ENCODE measurements at places on chromosomes 3 and 15.
A peak's percentile ranks its signal among the peaks of the same experiment; 100 is the strongest.

DNA sequence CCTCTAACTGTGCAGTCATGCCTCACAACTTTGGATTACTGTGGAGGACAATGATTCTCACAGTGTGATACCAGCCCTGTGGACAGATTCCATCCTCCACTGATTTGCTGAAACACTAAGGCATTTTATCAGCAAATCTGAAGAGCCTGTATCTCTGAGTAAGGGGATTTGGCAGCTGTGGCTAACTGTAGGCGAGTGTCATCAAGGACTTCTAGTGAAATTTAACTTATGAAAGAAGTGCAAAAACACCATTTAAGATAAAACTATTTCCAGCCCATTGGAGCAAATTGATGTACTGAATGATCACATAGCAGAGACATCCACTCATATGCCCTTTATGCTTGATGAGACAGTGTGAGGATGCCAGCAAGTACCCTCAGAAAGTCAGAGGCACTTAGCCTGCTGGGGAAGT lies 13.9 kb upstream of the TMPRSS7 start:
- no peak for DNase-seq

DNA sequence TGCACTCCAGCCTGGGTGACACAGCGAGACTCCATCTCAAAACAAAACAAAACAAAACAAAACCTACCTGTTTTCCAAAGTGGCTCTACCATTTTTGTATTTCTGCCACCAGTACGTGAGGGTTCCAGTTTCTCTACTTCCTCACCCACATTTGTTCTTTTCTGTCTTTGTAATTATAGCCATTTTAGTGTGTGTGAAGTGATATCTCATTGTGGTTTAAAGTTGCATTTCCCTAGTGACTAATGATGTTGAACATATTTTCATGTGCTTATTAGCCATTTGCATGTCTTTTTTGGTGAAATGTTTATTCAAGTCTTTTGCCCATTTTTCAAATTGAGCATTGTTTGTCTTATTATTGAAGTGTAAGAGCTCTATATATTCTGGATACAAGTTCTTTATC lies 50.7 kb downstream of the TRA2B start:
- DNase-seq = no peak

DNA sequence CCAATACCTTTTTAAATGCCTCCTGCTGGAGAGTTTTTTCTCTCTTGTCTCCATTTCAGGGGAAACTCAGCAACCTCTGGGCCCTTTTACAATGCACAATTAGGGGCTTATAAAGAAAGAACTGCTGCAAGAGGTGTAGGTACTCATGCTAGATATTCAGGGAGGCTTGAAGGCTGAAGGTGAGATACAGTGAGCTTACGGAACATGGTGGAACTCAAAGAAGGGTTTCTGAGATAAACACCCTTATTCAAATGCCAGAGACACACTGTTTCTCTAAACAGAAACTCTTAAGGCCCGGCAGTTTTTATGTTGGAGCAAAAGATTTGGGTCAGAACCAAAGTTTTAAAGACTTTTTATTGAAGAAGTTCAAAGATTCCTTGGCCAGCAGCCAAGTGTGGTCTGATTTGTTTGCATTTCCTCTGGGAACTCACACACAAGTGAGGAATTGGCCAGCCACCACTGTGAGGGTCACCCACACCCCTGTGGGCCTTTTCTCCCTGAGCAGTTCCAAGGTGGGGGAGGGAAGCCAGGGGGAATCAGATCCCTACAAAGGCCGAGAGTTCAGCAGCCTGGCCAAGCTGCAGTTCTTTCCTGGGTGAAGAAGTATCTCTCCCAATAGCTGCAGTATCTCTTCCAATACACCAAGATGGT lies 47.8 kb downstream of the TNFAIP8L3 start:
- DNase-seq = no peak

DNA sequence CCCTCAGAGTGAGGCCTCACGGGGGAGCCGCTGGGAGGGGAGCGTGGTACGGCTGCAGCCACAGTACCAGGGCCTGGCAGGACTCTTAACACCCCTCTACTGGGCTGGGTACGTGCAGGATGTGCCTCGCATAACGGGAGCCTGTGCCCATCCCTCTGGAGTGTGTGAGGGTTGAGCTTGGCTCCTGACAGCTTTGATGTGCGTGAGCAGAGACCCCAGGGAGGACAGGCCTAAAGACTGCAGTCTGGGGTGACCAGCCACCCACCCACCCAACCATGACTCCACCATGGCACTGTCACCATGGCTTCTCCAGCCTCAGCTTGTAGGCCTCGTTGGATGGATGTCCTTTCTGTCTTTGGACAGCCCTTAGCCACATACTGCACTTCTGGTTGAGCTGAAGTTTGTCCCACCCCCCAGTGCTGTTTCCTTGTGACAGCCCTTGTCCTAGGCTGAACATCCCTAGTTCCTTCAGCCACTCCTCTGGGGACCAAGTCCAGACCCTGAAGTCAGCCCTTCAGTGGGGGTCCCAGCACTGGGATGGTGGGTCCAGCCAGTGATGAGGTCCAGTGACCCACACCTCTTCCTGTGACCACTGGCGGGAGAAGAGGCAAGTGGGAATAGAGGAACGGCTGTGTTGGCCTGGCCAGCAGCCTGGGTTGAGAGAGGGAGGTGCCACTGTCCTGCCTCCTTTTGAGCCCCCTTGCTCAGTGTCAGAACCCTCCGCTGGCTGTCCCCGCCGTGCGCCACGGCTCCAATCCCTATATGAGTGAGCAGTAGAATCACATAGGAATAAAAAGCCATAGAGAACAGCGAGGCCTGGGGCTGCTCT lies 6.1 kb downstream of the GLYCTK start:
- DNase-seq = no peak

- DNase-seq = no peak
These were observed 345.1 kb upstream of the CBLB start for GRCh38 chr3:106213954-106214353.

DNA sequence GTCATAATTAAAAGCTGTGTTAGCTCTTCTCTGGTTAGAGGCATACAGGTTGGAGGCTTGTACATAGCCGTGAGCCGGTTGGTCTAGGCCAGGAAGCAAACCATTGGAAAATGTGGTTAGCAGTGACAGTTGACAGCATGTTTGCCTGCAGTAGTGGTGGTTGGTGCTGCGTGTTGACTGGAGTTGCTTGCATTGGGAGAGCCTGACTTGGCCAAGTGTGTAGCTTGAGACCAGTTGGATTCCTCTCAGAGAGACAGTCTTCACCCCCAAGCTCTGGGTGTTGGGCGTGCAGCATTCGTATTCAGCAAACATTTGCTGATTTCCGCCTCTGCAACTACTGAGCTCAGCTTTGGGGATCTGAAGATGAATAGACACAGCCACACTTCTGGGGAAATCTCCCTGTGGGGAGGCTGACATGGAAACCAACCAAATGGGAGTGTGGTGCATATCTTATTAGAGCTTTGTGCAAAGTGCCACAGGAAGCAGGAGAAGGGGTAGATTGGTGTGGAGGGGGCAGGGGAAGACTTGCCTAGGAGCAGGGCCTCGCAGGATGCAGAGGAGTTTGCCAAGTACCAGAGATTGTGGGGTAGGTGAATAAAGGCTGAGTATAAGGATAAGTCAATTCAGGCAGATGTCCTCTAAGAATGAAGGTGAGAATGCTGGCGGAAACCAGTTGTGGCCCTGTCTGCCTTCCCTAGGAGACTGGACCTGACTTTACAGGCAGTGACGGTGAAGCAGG lies 83.5 kb downstream of the IGF1R start:
- no peak for DNase-seq

DNA sequence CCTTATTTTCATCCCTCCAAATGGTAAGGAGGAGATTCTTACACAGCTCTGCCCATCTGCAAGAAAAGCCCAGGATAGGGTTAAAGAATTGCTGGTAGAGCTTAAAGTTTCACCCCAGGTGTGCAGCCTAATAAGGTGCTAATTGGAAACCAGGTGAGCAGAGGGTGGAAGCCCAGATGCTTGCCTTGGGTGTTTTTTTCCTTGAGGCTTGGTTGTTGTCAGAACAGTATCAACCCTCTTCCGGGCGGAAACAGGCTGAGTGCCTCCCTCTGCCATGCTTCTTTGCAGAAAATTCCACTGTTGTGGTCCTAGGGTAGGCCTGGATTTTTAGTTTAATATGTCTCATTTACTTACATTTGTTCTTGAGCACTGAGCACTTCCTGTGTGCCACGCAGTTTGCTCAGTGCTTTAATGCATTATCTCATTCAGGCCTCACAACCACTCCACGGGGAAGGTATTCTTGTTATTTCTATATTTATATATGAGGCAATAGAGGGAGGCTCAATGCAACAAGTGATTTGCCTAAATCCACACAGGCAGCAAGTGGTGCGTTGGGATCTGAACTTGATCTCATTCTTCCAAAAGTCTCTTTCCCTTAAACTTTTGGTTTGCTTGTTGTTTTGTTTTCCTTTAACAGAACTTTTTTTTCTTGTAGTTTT lies 115.0 kb upstream of the LRIG1 start:
- no peak for DNase-seq

DNA sequence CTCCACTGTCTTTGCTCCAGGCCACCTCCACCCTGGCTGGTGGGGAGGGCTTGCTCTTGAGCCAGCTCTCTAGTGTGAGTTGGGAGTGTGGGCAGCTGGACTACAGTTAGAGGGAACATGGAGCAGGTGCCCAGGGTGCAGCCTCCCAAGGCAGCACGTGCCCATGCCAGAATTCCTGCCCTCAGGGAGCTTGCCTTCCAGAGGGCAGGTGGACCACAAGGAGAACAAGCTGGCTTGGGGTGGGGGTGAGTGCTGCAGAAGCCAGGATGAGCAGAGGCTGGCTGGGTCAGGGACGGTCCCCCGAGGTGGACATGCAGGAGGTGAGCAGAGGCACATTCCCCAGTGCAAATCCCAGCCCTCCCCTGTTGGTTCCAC lies 89.5 kb downstream of the VGLL4 start:
- DNase-seq = no peak

GRCh38 chr15:55279100-55279745 lies 10.4 kb downstream of the RAB27A start:
- DNase-seq = no peak

DNA sequence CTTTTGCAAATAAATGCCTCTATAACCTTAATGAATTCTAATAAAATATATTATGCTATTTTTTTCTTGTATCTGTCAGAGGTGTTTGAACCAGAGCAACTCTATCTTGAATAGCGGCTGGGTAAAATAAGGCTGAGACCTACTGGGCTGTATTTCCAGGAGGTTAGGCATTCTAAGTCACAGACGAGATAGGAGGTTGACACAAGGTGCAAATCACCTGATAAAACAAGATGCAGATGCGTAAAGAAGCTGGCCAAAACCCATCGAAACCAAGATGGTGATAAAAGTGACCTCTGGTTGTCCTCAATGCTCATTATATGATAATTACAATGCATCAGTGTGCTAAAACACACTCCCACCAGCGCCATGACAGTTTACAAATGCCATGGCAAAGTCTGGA lies 990.7 kb downstream of the FHIT start:
- no peak for DNase-seq

GRCh38 chr3:108552267-108553159 lies 36.7 kb downstream of the CIP2A start:
- DNase-seq = peak; percentile 35

- no peak for DNase-seq
These were observed 121.8 kb upstream of the NPHP3 start for GRCh38 chr3:132843851-132844553.

GRCh38 chr3:169660709-169661360 lies 2.7 kb downstream of the MECOM start:
- DNase-seq = no peak

DNA sequence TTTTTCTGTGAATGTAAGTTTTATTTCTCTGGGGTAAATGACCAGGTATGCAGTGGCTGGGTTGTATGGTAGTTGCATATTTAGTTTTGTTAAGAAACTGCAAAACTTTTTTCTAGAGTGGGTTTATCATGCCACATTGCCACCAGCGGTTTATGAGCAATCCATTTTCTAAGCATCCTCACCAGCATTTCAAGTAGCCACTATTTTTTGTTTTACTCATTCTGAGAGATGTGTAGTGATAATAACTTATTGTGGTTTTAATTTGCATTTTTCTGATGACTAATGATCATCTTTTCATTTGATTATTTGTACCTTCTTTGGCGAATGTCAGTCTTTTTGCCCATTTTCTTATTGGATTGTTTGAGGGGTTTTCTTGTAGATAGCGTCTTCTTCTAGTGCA lies 56.2 kb downstream of the SPRED1 start:
- DNase-seq = no peak

DNA sequence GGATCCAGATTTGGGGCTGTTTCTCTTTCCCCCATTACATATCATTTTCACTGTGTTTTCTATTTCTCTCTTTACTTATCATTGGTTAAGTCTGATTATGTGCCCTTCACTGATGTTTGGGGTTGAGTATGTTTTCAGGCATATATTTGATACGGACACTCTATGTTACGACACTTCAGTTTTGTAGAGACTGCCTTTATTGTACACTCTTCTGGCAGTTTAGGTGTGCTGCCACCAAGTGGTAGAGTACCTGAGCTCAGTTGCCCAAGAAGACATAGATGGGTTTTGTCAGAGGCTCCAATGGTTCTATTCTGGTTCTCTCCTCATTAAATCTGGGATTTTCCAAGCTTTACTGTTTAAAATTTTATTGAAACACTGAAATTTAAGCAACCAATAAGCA lies 255.0 kb upstream of the ROPN1 start:
- no peak for DNase-seq

DNA sequence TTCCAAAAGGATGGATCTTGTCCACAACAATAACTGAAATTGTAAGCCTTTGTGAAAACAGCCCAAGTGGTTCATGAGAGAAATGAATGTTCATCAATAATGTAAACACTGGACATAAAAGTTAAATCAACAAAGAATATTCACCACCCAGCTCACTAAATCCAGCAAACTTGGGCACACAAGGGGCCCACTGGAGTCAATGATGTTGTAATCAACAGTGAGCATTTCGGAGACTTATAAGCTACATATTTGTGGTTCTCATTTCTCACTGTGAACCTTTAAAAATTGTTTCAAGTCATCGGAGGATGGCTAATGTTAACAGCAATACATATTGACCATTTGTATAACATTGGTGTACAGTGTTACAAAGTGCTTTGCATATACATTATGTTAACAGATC lies 63.1 kb downstream of the VGLL4 start:
- no peak for DNase-seq

DNA sequence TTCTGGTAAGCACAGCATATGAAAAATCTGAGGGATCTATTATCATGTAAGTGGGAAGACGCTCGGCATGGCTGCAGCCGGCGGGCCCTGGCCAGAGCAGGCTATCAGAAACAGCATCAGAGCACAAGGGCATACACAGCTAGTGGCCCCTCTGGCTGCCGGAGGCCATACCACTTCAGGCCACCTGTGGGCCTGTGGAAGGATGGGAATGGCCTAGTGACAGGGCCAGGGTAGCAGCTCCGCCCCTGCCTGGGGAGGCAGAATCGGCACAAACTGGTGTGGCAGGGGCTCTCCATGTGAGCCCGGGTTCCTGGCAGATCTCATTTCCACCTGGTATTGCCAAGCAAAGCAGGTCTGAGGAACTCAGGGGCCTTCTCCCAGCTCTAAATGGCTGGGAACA lies 46.4 kb downstream of the SH3BP5 start:
- DNase-seq = no peak
